ENCODE measurements at places on chromosomes 12 and 14. TPM values are rescaled to one million over a fixed set of nuclear protein-coding genes. Genes with fewer than 3 reads are reported as not detected.

The CBLN3 gene
- total RNA-seq: 0.15 TPM

The OAS1 gene
- total RNA-seq: 490 TPM

The EID3 gene
- total RNA-seq: 1.0 TPM

The ERH gene
- total RNA-seq: 144 TPM

The TSPAN19 gene
- not detected for total RNA-seq

The FSCB gene
- total RNA-seq: not detected

The ACSM4 gene
- not detected for total RNA-seq

The KLRB1 gene
- total RNA-seq: not detected

The ZNF664 gene
- 58.7 TPM for total RNA-seq

The STAB2 gene
- total RNA-seq: not detected

The SLC39A5 gene
- total RNA-seq: not detected

The DBX2 gene
- not detected for total RNA-seq

The PA2G4 gene
- 134 TPM for total RNA-seq

The TTC6 gene
- not detected for total RNA-seq

The LRFN5 gene
- 0.05 TPM for total RNA-seq

The FGF6 gene
- not detected for total RNA-seq
